ENCODE measurements at places on chromosomes 16 and 17.

DNA sequence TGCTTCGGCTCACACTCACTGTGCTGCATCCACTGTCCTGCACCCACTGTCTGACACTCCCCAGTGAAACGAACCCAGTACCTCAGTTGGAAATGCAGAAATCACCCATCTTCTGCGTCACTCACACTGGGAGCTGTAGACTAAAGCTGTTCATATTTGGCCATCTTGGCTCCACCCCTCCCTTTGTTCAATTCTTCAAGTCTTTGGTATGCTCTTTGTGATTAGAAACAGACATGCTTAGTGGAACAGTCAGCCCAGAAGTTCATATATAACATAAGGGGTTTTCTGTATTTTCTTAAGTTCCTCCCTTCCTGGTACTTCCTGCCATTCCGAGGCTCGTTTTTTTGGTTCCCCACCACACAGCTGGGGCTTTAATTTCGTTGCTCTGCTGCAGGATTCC is 398.5 kb upstream of the DYNLRB2 start:
- no peak for DNase-seq

DNA sequence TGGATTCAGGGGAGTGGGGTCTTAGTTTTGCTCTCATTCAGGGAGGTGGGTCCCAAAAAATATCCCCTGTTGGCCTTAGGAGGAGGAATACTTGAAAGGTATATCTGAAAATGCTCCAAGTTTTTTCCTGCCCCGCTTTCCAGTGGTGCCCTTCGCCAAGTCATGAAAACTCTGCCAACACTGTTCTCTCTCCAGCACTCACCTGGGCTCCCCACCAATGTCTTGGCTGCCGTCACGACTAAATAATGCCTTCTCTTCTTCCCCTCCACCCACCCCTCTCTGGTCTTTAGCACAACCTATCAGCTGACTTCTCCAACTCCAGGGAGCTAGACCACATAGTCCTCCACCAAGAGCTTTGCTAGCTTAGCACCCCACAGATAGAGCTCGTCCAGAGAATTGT is 30.6 kb downstream of the ZFHX3 start:
- no peak for DNase-seq

DNA sequence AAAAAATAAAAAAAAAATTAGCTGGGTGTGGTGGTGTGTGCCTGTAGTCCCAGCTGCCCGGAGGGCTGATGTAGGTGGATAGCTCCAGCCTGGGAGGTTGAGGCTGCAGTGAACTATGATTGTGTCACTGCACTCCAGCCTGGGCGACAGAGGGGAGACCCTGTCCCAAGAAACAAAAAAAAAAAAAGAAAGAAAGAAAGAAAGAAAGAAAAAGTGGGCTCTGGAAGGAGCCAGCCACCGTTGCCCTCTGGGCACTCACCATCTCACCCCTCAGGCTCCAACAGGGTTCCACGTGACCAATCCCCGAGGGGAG is 87.3 kb upstream of the TOB1 start:
- DNase-seq: no peak

DNA sequence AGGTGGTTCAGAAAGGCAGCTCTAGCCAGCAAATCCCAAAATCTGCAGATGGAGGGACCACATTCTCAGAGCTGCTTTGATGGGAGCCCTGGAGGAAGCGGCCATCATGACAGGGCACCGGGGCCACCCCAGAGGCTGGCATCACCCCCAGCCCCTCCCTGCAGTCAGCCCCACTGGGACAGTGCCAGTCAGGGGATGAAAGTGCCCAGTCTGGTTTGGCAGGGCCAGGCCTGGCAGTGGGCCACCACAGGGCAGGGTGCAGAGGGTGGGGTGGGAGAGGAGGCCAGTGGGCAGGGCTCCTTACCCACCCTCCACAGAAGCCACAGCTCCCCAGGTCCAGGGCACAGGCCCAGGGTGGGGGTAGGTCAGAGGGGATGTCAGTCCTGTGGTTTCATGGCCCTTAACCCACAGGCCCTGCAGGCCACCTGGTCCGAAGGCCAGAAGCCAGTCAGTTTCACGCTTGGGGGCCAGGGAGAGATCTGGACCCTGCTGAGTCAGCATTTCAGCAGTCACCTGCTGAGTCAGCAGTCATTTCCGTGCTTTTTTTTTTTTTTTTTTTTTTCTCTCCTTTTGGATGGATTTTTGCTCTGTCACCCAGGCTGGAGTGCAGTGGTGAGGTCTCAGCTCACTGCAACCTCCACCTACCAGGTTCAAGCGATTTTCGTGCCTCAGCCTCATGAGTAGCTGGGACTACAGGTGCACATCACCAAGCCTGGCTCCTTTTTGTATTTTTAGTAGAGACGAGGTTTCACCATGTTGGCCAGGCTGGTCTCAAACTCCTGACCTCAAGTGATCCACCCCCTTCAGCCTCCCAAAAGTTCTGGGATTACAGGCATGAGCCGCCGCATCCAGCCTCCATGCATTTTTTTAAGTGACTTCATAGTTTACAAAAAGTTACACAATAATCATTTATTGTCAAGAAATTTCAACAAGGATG is 10.4 kb downstream of the SLC25A10 start:
- no peak for DNase-seq

- no peak for DNase-seq
Measured at GRCh38 chr16:3465301-3465700, 21.8 kb downstream of the NAA60 start.

GRCh38 chr16:75074920-75075687 is 41.5 kb downstream of the LDHD start:
- DNase-seq: no peak

GRCh38 chr17:15947271-15947670 is 2.3 kb downstream of the ADORA2B start:
- no peak for DNase-seq

GRCh38 chr17:60934723-60935122 is 257.1 kb downstream of the BCAS3 start:
- DNase-seq: no peak

DNA sequence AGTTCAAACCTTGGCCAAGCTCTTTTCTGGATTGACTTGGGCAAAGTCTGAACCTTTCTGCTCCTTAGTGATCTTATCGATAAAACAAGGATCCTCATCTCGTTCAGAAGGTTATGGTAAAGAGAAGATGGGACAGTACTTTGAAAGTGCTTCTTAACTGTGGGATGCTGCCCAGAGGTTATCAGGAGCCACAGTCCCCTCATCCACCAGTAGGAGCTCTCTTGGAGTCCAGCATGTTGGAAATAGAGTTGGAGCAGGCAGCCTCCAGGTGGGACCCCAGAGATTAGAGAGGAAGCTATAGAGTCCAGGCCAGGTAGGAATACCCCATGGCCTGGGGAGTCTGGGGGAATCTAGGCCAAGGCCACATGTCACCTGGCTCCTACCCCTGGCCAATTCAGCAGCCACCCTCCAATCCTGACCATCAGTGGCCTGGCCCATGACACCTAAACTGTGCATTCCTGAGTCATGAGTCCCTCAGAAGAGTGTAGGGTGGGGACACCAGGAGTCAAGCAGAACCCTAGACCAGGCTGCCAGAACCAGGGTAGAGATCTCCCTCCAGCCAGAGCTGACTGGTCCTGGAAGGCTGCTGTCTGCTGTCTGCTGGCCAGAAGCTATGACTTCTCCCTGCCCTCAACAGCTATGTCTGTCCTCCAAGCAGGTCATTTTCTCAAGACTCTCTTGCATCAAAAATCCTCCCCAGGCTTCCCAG is 144.3 kb downstream of the AIPL1 start:
- no peak for DNase-seq

DNA sequence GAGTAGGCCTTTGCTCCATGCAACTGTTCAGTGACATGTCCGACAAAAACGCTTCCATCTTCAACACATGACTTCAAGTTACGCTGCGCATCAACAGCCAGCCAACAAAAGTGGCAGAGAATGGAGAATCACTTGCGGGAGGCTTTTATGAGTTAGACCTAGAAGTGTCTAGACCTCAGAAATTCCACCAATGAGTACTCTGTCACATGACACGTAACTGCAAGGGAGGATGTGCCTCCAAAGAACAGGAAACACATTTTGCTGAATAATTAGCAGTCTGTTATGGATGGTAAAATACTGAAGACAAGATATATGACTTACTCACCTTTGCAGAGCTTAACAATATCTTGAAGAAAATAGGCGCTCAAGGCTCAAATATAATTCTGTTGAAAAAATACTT is 62.1 kb downstream of the MYO1D start:
- no peak for DNase-seq

DNA sequence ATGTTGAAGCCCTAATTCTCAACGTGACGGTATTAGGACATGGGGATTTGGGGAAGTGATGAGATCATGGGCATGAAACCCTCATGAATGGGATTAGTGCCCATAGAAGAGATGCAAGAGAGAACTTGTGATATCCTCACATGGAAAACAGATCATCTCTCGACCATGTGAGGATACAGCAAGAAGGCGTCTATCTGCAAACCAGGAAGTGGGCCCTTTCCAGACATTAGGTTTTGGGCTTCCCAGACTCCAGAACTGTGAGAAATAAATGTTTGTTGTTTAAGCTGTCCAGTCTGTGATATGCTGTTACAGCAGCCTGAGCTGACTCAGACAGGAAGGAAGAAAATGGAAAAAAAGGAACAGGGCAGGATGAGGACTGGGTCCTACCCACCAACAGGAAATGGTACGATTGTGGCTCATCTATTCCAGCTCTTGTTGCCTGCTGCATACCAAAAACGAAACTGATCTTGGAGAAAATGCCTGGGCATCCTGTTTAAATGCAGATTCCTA is 21.9 kb upstream of the SSTR2 start:
- DNase-seq: no peak

- no peak for DNase-seq
Measured at GRCh38 chr16:52757746-52758472, 211.0 kb upstream of the TOX3 start.

DNA sequence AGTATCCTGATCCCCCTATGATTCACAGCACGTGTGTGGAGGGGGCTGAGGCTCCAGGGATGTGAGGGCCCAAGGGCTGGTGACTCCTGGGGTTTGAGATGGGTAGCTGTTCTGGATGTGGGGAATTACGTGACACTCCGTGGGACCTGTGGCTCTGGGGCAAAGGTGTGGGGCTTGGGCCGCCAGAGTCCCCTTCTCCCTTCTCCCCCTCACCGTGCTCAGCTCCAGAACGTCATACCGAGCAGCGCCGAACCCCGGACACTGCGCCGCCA is 7.2 kb downstream of the PLEKHH3 start:
- DNase-seq: no peak

DNA sequence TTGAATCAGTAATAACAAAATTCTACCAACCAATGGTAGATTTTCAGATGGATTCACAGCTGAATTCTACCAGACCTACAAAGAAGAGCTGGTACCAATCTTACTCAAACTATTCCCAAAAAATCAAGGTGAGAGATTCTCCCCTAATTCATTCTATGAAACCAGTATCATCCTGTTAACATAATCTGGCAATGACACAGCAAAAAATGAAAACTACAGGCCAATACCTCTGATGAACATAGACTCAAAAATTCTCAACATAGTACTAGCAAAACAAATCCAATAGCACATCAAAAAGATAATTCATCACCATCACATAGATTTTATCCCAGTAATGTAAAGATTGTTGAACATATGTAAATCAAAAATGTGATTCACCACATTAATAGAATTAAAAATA is 234.4 kb upstream of the KIF2B start:
- no peak for DNase-seq

DNA sequence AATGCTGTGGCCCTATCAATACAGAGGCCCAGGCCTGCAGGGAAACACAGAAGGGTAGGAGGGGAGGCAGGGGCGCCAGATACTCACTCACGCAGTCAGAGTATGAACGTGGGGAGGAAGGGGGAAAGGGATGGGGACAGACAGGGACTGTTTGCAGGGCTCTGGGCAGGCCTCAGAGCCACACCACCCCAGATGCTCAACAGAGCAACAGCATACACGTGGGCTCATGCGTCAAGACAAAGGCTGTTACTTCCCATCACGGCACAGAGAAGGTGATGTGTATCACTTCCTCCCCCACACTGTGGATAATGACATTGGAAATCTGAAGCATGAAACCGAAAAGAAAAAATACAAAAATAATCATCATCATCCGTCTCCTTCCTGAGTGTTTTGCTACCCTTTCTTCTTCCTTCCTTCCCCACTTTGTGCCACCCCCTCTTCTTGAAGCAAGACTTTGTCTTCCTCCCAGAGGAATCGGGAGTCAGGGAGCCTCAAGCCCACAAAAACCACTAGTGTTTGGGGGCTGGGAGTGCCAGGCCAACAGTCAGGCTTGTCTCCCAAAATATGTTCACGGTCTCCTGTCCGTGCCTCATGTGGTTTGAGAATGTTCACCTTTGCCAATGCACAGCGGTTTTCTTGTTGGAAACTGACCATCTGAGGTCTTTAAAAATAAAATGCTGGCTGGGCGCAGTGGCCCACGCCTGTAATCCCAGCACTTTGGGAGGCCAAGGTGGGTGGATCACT is 20.1 kb downstream of the SLC39A11 start:
- DNase-seq: no peak

DNA sequence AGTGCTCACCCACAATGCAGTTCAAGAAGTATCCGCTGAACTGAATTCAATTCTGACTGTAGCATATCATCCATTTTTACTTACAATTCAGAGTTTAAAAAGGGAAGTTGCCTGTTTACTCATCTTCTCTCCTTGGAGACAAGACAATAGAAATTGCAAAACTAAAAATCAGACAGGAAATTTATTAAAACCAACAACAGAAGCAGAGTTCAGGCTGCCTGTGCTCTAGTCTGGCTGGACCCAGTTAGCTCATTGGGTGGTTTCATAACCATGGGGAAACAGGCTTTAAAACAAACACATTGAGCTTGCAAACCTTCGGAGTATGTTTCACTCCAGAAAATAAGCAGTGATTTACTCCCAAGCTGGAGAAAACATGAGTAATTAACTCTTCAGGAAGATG is 321.4 kb downstream of the GRIN2A start:
- no peak for DNase-seq

DNA sequence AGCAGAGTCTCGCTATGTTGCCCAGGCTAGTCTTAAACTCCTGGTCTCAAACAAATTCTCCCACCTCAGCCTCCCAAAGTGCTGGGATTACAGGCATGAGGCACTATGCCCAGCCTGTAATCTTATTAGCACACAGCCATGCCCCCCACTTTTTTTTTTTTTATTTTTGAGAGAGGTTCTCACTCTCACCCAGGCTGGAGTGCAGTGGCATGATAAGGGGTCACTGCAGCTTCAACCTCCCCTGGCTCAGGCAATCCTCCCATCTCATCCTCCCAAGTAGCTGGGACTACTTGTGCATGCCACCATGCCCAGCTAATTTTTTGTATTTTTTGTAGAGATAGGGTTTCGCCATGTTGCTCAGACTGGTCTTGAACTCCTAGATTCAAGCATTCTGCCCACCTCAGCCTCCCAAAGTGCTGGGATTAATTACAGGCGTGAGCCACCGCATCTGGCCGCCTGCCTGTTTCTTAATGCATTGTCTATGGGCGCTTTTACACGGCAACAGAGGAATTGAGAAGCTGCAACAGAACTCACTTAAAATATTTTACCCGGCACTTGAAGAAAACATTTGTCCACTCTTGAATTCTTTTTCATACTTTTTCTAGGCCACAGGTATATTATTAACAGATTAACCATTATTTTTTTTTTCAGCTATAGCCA is 8.8 kb upstream of the CEP20 start:
- DNase-seq: no peak

DNA sequence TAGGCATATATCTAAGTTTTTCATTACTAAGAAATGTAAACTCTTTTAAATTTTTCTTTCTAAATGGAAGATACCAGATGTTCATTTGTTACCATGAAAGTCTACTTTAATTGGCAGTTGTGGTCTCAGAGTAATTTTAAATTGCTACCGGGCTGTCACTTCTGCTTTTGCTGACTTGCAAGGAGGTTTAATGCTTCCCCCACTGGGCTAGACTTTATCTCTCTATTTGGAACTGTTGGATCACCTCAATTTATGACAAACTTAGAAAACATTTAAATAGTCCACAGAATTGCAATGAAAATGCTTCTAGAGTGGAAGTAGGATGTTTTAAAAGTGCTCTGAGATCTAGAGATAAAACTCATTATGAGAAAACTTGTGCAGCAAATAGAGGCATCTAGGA is 479.8 kb upstream of the GOT2 start:
- DNase-seq: no peak

Measured in SK-N-MC (cell line).